ENCODE measurements at places on chromosomes 7 and 10.

DNA sequence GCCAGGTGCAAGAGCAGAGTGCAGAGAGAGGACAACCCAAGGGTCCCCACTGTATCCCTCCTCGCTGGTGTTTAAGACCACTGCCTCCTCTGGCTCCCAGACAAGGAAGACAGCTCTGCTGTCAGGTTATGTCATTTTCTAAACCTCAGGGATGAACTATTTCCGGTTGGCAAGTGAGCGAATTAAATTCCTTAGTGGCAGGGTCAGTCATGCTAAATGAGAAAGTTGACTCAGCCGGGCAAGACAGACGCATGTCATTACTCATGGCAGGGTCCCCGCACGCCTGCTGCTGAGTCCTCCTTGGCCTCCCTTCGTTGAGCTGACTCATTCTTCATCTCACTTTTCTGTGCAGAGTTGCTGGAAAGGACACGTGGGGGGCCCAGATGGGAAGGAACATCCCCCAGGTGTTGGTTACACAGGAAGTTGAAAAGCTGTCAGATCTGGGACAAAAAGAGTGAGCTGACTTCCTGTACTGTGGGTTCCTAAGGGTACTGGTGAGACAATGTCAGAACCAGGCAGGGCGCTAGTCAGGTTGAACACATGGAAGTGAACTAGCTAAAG, 47.1 kb upstream of the UCN3 start:
- peak; percentile 79 for DNase-seq

DNA sequence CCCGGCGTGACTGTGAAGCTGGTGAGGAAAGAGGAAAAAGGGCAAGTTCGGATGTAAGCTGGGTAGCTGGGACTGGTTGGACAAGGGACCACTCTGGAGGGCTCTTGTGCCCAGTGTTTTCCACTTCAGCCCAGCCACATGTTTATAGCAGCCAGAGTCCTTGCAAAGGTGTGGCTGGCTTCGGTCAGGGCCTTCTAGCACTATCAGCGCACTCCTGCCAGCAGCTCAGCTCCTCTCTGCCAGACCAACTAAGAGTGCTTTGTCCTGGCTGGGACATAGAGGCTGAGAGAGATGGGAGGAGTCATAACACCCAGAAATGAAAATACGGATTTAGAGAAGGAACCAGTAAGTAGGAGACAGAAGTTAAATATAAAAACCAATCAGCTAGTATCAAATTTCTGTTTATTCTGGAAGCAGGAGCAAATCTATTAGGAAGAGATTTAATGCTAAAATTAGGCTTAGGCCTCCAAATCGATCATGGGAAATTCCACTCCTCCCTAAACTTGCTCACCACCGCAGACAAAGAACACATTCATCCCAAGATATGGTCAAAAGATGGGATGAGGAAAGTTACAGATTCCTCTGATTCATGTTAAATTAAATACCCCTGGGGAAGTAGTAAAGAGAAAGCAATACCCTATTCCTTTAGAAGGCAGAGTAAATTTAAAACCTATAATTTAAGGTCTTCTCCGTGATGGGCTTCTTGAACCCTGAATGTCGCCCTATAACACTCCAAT, 135.0 kb downstream of the RALA start:
- DNase-seq, result no peak

DNA sequence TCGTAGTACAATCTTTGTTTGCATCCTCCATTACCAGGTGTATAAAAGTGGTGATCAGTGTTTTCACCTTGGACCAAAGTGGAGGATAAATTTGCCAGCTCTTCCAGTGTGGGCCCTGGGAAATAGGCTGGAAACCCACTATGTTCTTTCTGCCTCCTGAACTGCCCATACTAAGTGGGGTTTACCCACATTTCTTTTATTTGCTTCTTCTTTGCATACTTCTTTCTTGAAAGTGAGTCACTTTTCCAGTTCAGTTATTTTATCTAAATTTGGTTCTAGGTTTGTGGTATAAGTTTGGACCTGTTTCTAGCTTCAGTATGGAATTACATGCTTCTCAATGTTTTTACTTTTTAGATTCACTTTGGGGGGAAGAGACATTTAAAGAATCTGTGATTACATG, 126.2 kb upstream of the ACBD5 start:
- no peak for DNase-seq

- no peak for DNase-seq
Measured at GRCh38 chr10:125166658-125167057, 6.3 kb upstream of the CTBP2 start.

DNA sequence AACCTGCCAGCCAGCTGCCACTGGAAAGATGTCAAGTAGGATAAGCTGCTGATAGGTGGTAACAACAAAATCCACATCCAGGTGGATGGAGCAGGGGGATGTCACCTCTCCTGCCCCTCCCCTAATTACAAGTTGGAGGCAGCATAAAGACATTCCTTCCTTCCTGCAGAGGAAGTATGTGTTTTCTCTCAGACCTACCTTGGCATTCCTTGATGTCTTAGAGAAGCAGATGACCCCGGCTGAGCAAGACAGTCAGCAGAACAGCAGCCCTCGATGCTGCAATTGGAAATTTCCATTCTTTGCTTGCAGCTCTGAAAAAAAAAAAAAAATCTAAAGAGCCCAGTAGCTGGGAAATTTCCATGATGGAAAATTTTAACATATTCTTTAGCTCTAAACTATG, 137.5 kb upstream of the MKLN1 start:
- DNase-seq, result no peak

GRCh38 chr10:103473261-103473671, 5.8 kb downstream of the CALHM3 start:
- DNase-seq, result no peak

GRCh38 chr7:91206361-91206960, 57.8 kb upstream of the FZD1 start:
- no peak for DNase-seq

GRCh38 chr10:13296476-13296875, 3.4 kb downstream of the PHYH start:
- no peak for DNase-seq

DNA sequence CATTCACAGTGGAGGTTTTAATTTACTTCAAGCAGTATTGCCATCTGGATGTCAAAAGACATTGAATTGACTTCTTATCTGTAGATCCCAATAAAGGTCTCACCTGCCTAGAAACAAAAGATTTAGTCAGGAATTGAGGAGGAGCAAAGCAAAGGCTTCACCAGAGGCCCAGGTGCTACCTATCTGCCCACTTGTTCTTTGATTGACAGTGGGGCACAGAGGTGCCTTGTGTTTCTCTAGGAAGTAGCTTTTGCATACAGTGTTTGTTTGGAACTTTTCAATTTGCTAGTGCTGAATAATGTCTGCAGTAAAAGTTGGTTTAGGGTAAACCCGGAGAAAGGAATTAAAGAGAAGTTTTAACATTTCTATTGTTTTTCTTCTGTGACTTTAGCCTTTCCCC, 40.4 kb downstream of the AUTS2 start:
- DNase-seq, result no peak

GRCh38 chr7:131525820-131526219, 30.6 kb downstream of the PODXL start:
- DNase-seq, result no peak

DNA sequence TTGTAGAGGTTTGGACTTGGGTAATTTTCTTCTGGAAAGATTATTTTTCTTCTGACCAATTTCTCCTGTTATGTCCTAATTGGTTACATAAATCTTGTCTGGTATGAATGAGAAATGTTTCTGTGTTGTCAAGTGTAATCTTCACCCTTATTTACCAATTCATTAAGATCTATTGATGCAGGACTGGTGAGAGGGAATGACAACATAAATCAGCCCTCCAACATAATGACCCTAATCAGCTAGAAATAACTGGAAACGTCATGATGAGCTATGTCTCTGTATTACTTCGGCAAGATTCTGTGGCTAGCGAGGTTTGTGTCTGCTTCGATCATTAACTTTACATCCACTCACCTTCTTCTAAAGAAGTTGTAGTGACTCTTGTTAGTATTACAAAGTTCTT, 3.5 kb downstream of the FOXP2 start:
- no peak for DNase-seq

DNA sequence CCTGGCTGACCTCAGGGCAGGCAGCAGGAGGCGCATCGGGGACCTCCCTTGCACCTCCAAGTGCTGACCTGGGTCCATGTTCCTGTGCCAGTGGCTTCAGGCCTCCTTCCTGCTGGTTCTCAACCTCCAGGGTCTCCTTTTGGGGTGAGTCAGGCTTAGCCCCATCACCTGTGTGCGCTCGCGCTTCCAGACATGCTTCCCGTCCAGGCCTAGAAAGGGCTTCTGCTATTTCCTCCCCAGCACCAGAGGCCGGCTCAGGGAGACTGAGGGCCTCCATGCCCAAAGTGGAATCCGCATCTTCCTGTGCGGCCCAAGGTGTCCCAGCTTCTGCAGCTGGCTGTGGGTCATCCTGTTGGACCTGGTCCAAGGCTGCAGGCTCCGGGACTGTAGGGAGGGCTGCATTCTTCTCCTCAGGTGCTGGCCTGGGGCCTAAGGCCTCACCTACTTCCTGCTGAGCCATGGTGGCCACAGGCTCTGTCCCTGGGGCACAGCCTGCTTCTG, 5.9 kb downstream of the NACAD start:
- DNase-seq, result no peak

- DNase-seq, result no peak
Measured at GRCh38 chr7:73442222-73442902, 8.8 kb downstream of the FZD9 start.

GRCh38 chr10:90964781-90965465, 44.0 kb upstream of the ANKRD1 start:
- DNase-seq, result no peak

GRCh38 chr7:13416071-13416470, 573.4 kb downstream of the ETV1 start:
- no peak for DNase-seq

- DNase-seq, result no peak
Measured at GRCh38 chr7:80833289-80834268, 85.3 kb downstream of the SEMA3C start.

DNA sequence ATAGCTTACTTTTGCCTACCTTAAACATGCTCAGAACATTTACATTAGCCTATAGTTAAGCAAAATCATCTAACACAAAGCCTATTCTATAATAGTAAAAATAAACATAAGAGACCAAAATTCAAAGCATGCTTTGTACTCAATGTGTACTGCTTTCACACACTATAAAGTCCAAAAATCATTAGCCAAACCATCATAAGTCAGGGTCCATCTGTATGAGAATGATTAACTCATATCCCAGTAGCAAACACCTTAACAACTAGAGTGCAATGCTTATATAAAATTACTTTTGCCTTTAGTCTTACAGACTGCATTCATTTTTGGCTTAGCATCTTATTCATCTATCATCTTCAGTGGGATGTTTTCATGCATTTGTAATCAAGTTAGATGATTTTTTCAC, 49.4 kb upstream of the VWC2 start:
- no peak for DNase-seq

DNA sequence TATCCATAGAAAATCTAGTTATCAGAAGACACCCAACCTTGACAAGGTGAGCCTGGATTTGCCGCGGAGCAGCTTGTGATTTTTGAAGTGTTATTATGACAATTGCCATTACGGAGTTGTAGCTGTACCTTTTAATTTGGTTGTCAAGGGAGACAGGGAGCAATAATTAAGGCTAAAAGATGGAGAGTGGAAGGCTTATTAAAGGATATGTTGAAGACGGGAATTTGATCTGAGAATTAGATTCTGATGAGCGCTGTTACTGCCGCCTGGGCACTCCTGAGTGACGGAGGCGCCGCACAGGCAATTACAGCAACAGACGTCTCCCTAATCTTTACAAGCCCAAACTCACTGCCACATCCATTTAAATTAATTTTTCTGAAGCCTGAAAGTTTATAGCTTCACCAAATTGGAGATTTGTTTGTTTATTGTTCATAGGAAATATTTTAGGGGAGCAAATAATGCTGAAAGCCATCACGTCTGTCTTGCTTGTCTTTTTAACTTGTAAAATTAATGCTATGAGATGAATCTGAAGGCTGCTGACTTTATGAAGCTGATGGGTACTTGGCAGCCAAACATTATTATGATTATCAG, 475.0 kb upstream of the ADARB2 start:
- DNase-seq, result no peak

DNA sequence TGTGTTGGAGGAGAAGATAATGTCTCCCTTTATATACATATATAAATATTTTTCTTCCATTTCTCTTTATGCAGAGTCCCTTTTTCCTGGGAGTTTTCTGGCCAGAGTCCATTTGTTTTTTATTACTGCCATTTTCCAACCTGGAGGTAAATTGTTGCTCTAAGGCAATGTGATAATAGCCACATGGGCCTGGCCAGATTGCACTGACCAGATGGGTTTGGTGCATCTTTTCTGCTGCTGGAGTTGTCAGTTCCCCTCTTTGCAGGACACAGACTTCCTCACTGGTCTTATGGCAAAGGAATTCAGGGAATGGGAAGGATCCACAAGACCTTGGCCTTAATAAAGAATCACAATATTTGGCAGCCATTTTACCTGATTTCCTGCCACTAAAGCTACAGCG, 254.9 kb downstream of the SORCS3 start:
- DNase-seq, result no peak

DNA sequence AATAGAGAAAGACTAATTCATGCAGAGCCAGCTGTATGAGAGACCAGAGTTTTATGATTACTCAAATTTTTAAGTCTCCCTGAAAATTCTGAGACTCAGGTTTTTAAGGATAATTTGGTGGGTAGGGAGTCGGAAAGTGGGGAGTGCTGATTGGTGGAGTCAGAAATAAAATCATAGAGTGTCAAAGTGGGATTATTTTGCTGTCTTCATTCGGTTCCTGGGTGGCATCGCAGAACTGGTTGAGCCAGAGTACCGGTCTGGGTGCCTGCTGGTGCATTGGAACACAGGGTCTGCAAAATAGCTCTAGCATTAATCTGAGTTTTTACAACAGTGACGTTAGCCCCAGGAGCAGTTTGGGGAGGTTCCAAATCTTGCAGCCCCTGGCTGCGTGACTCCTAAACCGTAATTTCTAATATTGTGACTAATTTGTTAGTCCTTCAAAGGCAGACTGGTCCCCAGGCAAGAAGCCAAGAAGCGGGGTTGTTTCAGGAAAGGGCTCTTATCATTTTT, 32.4 kb downstream of the GPRIN2 start:
- no peak for DNase-seq

GRCh38 chr7:5701085-5701914, 80.2 kb downstream of the RNF216 start:
- DNase-seq, result peak; percentile 67

DNA sequence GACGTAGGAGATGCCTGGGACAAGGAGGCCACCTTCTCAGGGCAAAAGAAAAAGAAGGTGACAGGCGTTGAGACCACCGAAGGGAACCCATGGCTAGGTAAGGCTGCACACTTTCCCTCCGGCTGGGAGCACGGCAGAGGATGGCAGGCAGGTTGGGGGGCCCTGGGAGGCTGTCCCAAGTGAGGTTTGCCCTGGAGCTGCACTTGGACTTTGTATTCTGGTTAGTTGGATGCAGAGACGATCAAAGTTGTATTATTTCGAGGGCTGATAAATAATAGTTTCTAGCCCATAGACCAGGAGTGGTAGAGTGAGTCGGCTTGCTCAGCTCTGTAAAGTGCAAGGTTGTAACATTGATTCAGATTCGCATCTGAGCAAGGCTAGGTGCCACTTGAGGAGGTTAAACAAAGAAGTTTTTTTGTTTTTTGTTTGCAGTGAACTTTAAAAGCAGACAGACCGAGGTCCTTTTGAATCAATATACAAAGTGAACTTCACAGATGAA, 608 bp downstream of the ENTPD7 start:
- DNase-seq, result no peak

All from activated T-cell treated with anti-CD3 and anti-CD28 coated beads for 24 hours (primary cell).